Bronchial epithelial cell (primary cell): ENCODE measurements at places on chromosomes 4 and X. TPM values are rescaled to one million over a fixed set of nuclear protein-coding genes. Genes with fewer than 3 reads are reported as not detected.

Gene UTP3
- 15.0 and 18.2 TPM in 2 replicates for total RNA-seq

Gene GRK4
- total RNA-seq, result 1.4 and 3.7 TPM in 2 replicates

Gene BEND4
- not detected in 2 replicates for total RNA-seq

Gene ARAP2
- 46.3 and 62.9 TPM in 2 replicates for total RNA-seq

Gene HOPX
- total RNA-seq, result 30.8 and 194 TPM in 2 replicates

Gene GABRG1
- not detected in 2 replicates for total RNA-seq

Gene ARHGAP6
- total RNA-seq, result under 0.01 and 0.38 TPM in 2 replicates

Gene AFP
- not detected in 2 replicates for total RNA-seq

Gene PDZD4
- total RNA-seq, result under 0.01 TPM in 2 replicates

Gene SULT1E1
- total RNA-seq, result 1.1 and 5.5 TPM in 2 replicates

Gene COL4A5
- total RNA-seq, result 48.4 and 63.1 TPM in 2 replicates

Gene KLHL34
- not detected in 2 replicates for total RNA-seq

Gene GLRB
- 2.6 and 3.1 TPM in 2 replicates for total RNA-seq

Gene SGMS2
- 95.0 and 103 TPM in 2 replicates for total RNA-seq

Gene OSTC
- total RNA-seq, result 163 and 261 TPM in 2 replicates

Gene GPR143
- 0.51 and 0.79 TPM in 2 replicates for total RNA-seq

Gene ADH1A
- not detected in 2 replicates for total RNA-seq

Gene ANTXR2
- total RNA-seq, result 17.2 and 35.5 TPM in 2 replicates

Gene MAGEA8
- total RNA-seq, result not detected in 2 replicates

Gene ITM2A
- total RNA-seq, result 1.8 and 4.9 TPM in 2 replicates

Gene GAGE1
- total RNA-seq, result not detected in 2 replicates

Gene TMPRSS11F
- total RNA-seq, result 1.6 and 2.3 TPM in 2 replicates

Gene RTL3
- not detected in 2 replicates for total RNA-seq

Gene OPN1LW
- not detected in 2 replicates for total RNA-seq

Gene HUWE1
- total RNA-seq, result 48.4 and 84.2 TPM in 2 replicates

Gene CDKL2
- 0.90 and 1.3 TPM in 2 replicates for total RNA-seq

Gene COL25A1
- under 0.01 TPM in 2 replicates for total RNA-seq

Gene PPARGC1A
- total RNA-seq, result 1.6 and 8.7 TPM in 2 replicates

Gene CXCR3
- not detected in 2 replicates for total RNA-seq

Gene MAGEC3
- not detected in 2 replicates for total RNA-seq

Gene KIAA1210
- not detected in 2 replicates for total RNA-seq

Gene PPEF1
- 0.13 TPM in 1 of 2 replicates, not detected in the other for total RNA-seq
